NCI-H2107 (cell line): ENCODE measurements at places on chromosomes 5 and 9.

GRCh38 chr5:16975950-16976624, 40.0 kb upstream of the MYO10 start:
- no peak for DNase-seq

GRCh38 chr5:37839407-37840052, at the start of gene GDNF:
GDNF (minus strand) TSS chr5:37840041; CDS start chr5:37834796, 5,245 bp downstream.
- DNase-seq = peak; percentile 23

DNA sequence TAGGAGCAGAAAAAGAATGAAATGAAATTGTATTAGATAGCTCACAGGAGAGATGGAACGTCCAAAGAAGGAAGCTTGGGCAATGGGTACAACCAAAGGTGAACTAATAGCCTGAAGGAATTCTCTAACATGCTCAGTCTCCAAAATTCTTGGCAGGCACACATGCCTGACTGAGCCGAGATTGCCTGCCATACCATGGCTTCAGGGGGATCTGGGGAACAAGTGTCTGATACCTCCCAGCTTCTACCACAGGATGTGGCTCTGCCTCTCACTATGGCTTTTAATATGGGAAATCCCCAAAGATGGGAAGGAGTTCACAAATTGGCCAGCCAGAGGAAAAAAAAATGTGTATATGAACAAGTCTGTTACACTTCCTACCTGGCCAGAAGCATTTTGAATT, 3.6 kb upstream of the PALM2AKAP2 start:
- no peak for DNase-seq

GRCh38 chr5:97547999-97548738, 365.1 kb upstream of the RIOK2 start:
- DNase-seq = no peak

DNA sequence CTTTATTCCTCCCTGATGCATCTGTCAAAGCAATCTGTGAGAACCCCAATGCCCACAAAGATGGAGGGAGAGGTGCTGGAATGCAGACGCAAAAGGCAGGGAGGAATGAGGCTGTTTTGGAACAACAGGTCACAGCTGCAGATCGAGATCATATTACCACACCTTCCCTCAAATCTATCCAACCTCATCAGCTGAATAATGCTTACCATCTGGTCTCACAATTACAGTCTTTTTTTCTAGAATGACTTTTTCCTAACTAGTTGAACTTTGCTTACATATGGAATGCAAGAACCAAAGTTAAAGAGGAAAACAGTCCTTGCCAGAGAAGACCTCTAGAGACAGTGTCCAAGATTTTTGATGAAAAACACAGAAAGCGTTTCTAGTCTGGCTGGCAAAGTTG, 158.1 kb downstream of the LPAR1 start:
- no peak for DNase-seq

DNA sequence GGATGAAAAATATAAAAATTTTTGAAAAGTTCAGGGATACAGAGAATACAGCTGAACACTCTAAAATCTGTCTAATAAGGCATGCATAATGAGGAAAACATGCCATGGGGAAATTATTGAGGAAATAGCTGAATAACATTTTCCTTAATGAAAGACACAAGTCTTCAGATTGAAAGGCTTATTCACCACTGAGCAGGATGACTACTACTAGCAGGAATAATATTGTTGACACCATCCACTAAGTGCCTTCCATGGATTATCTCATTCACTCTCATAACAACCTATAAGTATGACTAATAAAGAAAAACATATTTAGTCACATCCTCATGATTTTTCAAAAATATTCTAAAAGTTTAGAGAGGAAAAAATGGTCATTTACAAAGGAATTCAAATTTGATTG, 96.7 kb upstream of the FER start:
- DNase-seq = no peak

GRCh38 chr5:51479840-51480239, 96.6 kb downstream of the ISL1 start:
- DNase-seq = no peak

- DNase-seq = no peak
Measured at GRCh38 chr5:100667161-100667630, 132.0 kb downstream of the FAM174A start.

GRCh38 chr5:10059556-10059955, 190.1 kb downstream of the ATPSCKMT start:
- no peak for DNase-seq

DNA sequence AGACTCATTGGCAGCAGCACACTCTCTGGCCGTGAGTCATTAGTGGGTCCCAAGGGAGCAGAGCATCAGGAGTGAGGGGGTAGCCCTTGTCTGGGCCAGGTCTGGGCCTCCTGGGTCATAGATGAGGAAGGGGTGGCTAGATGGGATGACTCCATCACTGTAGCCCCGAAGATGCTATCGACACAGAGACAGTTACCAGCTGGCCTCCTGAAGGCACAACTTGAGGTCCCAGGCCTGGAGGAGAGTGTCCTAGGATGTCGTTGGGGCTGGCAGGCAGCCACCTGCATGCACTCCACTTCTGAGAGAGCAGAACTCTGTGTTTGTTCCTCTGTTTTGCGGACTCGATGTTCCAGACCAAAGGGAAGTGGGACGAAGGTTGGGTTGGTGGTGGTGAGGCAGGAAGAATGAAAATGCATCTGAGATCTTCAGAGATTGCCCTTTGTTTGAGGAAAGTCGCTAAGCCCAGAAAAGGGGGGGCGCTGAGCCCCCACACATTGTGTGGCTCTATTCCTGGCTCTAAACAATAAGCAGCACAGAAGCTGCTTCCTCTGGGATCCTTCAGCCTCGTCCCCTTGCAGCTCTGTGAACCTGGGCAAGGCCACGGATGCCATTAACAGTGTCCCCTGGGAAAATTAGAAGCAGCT, 4.7 kb downstream of the BTNL9 start:
- DNase-seq = no peak

DNA sequence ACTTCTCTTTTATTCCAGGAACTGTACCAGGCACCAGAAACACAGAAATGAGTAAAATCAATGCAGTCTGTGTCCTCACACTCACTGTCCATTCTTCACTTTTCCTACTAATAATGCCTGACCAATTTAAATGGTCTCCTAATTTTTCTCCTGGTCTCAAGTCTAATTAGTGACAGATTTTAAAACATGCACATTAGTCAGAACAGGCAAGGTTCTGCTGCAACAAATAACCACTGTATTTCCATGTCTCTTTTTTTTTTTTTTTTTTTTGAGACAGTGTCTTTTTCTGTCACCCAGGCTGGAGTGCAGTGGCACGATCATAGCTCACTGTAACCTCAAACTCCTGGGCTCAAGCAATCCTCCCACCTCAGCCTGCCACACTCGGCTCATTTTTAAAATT, 99.6 kb downstream of the CEMIP2 start:
- no peak for DNase-seq

DNA sequence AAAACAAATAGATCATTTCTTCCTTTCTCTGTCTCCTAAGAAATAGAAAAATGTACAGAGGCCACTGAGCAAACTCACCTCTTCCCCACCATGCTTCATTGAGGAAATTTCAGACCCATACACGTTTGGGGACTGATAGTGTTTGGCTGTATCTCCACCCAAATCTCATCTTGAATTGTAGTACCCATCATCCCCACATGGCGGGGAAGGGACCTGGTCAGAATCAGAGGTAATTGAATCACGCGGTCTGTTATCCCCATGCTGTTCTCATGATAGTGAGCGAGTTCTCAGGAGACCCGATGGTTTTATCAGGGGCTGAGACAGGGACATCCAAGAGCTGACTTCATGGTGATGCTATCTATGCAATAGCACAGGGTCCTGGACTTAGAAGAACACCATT, 1655.8 kb downstream of the MAT2B start:
- DNase-seq = no peak

- no peak for DNase-seq
Measured at GRCh38 chr9:92467041-92467440, 15.3 kb downstream of the ASPN start.

GRCh38 chr9:35203528-35203927, 41.7 kb downstream of the UNC13B start:
- DNase-seq = no peak

- no peak for DNase-seq
Measured at GRCh38 chr9:32705059-32705458, 69.6 kb upstream of the TAF1L start.

- DNase-seq = no peak
Measured at GRCh38 chr9:96514800-96515158, 64.8 kb downstream of the HABP4 start.

DNA sequence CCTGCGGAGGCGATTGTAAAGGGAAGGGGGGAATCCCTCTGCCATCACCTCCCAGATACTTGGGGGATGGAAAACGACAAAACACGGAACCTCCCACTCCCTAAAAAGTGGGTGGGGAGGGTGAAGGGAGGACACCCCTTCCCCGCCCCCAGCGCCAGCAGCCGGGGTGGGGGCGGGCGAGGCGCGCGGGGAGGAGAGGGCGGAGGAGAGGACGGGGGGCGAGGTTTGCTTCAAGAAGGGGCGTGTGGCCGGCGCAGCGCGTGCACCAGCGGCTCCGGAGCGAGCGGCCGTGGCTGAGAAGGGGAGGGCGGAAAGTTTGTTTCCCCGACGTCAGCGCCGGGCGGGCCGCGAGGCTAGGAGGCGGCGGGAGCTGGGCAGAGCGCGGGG, at the start of gene PRRX2:
PRRX2 (plus strand) TSS at position 259 of the 387 bp plus-strand sequence. CDS start 221 bp downstream, outside the sequence.
- no peak for DNase-seq

GRCh38 chr9:136433043-136433715, 6.5 kb downstream of the INPP5E start:
- no peak for DNase-seq

GRCh38 chr5:135551593-135552447, 16.1 kb upstream of the NEUROG1 start:
- peak; percentile 58 for DNase-seq

- no peak for DNase-seq
Measured at GRCh38 chr5:136427426-136427825, 62.1 kb upstream of the TRPC7 start.

DNA sequence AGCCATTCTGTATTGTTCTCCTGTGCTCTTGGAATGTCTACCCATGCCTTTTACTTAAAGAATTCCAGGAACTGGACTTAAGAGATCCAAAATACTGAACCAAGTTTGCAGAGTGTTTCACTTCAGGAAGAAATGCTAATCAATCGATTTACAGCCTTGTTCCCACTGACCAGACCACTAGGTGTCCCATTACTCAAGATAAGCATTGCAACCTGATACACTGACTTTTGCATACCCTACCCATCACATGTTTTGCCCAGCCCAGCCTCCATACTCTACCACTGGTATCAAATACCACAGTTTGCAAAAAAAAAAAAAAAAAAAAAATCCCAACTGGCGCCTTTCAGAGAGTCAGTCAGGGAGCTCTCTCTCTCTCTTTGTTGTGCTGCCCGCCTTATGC, 550.8 kb downstream of the CDH9 start:
- DNase-seq = no peak

DNA sequence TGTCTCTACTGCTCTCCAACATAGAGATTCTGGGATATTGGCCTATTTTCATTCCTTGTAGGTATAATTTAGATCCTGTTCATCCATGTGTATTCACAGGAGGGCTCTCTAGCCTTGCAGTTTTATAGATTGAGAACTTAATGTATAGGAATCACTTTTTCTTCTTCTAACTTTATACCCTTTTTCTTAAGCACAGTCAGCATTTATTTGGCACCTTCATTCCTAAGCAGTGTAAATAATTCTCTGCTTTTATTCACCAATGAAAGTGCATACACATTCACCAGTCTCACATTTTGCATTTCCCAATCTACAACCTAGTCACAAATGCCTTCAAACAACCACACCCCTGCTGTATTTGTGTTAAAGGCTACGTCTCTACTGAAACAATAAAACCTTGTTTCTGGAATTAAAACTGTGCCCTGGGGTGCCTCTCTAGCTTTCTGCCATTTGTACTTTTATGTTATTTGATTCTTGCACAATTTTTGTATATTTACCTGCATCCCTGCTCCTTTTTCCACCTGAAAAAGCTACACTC, 49.3 kb downstream of the NREP start:
- DNase-seq = no peak

DNA sequence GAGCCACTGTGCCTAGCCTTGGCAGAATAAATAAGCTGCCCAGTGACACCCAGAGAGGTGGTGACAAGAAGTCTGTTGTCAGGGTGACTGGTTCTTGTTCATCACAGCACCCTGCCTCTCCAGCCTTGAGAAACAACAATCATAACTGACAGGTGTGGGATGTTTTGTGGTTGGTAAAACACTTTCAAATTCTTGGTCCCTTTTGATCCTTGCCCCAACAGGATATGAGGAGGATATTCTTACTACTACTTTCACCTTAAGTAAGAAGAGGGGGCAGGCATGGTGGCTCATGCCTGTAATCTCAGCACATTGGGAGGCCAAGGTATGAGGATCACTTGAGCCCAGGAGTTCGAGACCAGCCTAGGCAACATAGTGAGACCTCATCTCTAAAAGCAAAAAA, 14.2 kb upstream of the FRRS1L start:
- DNase-seq = no peak

DNA sequence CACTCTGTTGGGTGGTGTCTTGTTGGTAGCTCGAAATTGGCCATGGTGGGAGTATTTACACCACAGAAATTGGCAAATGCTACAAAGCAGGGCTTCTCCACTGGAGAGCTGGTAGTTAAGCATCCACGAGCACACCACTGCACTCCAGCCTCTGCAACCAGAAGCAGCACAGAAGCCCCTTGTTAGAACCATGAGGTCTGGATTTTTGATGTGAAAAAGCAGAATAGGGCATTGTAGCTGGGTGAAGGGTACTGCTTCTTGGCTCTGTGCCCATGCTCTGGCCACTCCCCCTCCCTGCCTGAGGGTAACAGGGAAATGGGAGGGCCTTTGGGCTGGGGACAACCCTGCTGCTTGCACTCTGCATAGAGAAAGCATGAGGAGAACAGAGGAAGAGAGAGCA, 81.2 kb upstream of the UBTD2 start:
- no peak for DNase-seq

GRCh38 chr9:87193925-87194868, 246.9 kb upstream of the GAS1 start:
- no peak for DNase-seq

DNA sequence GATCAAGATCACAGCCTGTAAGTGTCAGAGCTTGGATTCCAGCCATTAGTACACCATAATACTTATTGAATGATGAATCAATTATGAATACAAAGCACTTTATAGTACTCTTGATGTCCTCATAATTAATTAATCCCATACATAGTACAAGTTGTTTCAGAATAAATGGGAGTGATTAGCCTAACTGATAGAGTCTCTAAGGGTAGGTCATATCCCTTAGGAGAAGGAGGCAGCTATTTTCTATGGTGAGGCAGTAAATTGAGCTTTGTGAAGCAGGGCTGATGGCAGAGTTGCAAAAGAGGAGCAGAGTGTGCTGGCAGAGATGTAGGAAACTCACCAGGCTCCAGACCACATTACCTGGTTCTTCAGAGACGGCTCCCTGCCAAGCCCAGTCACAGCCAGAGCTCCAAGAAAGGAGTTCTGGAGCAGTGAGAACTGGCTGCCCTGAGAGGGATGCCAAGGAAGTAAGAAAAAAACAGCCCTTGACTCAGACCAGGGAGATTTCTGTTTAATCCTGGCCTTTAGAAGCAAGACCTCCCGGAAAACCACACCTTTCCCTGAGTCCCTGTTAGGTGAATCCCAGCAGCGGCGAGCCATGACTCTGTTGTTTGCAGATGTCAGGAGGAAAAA, 112.9 kb downstream of the SH3TC2 start:
- DNase-seq = no peak
